SIG-M5 (cell line): ENCODE measurements at places on chromosomes 2 and 18.

- DNase-seq: no peak
Measured at GRCh38 chr2:48414640-48414979, 115.3 kb upstream of the STON1 start.

DNA sequence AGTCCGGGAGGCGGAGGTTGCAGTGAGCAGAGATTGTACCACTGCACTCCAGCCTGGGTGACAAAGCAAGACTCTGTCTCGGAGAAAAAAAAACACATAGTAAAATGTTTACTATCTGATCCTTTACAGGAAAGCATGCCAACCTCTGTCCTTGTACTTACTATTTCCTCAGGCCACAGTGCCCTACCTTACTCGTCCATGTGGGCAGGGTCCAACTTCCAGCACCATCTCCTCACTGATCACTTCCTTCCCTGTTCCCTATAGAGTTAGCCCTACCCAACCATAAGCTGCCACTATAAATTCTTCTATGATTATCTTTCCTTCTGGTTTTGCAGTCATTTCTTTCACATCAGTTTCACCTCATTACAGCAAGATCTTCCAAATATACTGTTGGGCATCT, 136.2 kb downstream of the MYO5B start:
- DNase-seq: no peak

DNA sequence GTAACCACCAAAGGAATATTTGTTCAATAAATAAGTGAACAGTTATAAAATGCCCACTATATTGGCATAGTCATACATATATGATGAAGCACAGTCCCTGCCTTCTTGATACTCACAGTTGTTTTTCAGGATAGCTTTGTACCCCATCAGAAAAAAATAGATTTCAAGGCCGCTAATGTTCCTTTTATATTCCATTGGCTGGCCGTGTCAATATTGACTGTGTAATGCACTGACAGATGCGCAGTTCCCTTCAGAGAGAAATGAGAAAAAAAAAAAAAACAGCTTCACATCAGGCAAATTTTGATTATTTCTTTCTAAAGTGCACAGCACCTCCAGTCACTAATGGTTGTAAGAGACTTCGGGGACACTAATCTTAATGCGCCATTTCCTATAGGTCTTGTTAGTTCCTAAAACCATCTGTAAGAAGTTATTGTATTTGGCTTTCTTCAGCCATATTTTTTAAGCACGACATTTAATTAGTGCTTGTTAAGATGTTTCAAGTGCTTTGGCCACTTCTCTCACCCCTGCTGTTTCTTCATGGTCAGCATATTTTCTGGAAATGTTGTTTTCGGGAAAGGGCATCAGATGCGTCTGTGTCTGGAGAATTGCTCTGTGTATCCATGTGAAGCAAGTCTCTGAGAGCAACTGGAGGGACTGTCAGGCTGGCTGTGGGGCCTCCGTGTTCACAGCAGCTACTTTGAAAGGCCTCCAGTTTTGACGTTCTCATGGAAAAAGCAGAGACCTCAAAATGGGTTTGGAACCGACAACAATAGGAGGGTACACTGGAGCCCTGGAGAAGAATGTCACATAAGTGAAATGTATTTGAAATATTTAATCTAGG, 378.3 kb downstream of the MTX2 start:
- DNase-seq: no peak

DNA sequence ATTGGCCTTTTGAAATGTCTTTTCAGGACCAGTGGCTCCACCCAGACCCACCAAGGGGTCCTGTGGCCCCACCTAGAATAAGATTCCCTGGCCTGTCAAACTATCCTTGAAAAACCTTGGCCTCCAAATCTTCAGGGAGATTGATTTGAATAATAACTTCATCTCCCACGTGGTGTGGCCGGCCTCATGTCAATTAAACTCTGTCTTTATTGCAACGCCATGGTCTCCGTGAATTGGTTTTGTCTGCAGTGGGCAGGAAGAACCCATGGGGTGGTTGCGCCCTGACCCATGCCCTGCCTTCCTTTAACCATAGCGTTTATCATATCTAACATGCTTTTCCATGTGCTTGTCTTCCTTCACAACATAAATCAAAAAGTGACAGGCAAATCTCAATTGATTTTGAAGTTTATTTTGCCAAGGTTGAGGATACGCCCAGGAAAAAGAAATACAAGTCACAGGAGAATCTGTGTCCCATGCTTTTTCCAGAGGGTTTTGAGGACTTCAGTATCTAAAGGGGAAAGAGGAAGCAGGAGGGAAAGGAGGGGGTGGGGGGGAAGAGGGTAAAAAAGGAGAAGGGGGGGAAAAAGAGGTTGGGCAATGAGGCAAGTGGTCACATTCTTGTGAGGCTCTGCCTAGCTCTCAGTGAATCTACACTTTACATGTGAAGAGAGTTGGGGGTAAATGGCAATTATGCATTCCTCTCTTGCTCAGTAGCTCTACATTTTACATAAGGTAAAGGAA, 66.5 kb upstream of the CABLES1 start:
- DNase-seq: no peak

DNA sequence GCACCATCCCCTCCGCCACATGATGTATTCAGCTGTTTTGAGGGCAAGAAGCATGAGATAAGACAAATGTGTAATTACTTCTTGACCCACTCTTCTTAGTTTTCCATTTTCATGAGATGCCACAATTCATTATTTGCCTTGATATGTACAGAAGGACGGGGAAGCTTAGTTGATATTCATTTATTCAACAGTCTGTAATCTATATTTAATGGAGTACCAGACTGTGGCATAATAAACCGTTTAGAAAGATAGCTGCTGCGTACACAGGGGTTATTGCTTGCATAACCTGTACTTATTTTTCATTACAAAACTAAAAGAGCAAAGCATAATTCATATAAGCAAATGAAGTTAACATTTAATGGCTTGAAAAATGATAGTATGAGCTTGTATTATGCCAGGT, 466.4 kb upstream of the GYPC start:
- no peak for DNase-seq

DNA sequence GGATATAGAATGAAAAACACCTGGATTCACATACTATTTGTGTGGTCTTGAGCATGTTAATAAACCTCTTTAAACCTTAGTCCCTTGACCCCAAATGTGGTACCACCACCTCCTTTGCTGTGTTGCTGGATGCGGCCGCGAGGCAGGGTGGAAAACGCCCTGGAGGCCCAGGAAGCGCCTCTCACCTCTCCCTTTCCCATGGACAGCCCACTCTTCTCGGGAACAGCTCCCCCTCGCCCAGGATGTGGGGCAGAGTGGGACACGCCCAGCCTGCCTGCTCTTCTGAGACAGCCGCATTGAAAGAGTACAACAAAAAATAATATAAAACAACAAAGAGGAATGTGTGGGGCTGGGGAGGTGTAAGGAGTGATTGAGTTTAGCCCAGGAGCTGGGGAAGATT, 549.0 kb upstream of the ID2 start:
- DNase-seq: no peak

GRCh38 chr2:101766871-101767739, 69.6 kb downstream of the MAP4K4 start:
- DNase-seq: no peak

- DNase-seq: no peak
Measured at GRCh38 chr2:38156436-38156835, 80.5 kb upstream of the CYP1B1 start.

GRCh38 chr18:58455314-58456188, 173.3 kb downstream of the ALPK2 start:
- no peak for DNase-seq

DNA sequence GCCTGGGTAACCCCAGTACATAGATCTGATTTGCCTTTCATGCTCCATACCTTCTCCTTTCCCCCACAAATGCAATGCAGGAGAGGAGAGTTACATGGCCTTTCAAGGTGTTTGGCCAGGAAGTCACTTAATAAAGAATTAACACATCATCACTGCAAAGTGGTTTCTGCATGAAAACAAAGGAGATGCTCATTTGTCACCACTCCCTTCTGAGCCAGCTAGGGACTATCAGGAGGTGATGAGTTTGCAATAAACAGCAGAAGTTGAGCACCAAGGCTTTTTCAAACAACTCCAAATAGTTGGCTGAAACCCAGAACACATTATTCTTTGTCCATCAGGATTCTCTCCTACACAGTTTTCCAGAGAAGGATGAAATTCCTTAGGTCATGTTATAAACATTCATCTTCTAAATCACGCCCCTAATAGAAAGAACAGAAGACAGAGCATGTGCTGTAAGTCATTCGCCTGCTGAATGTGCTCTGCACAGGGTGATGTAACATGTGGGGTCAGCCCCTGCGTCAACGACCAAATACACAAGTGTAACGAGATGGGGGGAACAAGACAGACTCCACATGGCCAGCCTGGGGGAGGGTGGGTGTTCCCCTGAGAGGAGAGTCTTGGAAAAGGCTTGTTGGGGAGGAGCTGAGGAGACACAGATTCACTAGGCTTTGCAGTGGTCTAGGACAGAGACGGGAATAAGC, 87.3 kb upstream of the RMDN2 start:
- no peak for DNase-seq

- DNase-seq: peak; percentile 35
Measured at GRCh38 chr2:190881598-190882410, 1.2 kb downstream of the GLS start.

DNA sequence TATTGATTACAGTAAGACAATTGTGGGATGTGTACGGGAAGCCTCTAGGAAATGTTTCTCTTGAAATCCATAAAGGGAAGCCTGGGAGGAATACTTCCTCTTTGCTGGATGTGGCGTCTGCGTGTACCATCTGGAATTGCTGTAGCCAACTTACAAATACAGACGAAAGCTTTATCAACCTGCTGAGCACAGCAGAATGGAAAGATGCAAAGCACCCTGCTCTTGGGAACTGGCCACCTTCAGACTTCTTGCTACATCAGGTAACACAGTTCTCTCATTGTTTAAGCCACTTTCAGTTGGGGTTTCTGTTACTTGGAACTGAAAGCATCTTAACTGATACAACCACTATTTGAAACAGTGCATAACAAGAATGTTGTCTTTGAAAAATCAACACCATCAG, 213.8 kb downstream of the HRH4 start:
- DNase-seq: no peak

GRCh38 chr2:233418052-233418760, 63.9 kb downstream of the DGKD start:
- no peak for DNase-seq

GRCh38 chr2:144519934-144520731, at the start of gene ZEB2:
TSS of gene ZEB2 (minus strand) at chr2:144520119. CDS start at chr2:144517350, 2,769 bp downstream.
- DNase-seq: peak; percentile 89

DNA sequence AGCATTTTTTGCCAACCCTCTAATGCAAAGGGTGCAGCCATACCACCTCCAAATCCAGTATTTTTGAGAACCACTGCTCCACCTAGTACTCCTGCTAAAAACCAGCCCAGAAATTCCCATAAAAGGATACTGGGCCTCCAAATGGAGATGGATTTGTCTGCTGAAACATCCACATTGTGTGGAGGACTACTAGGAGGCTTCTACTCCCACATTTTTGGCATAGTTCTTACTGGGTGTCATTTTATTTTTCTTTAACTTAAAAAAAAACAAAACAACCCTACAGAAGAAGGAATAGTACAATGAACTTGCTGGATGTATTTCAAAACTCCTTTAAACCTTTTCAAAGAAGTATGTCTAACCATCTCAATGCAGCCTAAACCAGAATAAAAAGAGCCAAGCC, 219.2 kb downstream of the SRBD1 start:
- no peak for DNase-seq

DNA sequence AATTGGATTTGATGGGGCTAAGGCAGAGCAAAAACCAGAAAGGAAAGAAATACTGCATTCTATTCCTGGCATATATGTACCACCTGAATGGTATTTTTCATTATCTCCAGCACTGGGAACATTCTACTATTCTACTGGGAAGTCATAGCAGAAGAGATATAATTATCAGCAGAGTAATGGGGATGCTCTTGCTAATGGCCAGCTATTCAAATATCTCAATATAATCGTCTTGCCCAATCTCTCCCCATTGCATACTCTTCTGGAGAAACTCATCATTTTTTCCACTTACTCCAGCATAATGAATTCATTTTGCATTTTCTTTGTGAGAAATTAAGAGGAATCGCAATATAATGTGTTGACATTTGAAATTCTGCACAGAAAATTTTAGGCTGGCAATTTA, 1794.7 kb upstream of the PIK3C3 start:
- no peak for DNase-seq

DNA sequence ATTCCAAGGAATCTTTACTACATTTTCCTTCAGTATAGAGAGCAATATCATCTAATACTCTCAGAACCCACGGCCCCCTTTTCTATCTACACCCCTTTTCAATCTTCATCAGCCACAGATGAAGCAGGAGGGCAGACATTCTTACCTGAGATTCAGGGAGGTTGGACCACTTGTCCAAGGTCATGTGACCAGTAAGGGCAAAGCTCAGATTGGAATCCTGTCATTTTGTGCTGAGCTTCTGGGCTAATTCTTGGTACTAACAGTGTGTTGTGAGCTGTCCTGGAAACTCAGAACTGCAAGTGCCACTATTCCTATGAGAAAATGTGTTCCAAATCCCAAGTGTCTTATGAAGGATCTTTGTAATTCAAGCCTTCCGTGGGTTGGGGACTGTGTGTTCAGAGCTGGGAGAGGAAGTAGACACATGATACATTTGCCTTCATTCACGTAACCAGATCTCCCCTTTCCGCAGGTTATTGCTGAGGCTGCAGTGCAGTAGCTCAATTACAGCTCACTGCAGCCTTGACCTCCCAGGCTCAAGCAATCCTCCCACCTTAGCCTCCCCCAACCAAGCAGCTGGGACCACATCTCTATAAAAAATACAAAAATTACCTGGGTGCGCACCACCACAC, 3.3 kb downstream of the CHRNA1 start:
- DNase-seq: no peak

DNA sequence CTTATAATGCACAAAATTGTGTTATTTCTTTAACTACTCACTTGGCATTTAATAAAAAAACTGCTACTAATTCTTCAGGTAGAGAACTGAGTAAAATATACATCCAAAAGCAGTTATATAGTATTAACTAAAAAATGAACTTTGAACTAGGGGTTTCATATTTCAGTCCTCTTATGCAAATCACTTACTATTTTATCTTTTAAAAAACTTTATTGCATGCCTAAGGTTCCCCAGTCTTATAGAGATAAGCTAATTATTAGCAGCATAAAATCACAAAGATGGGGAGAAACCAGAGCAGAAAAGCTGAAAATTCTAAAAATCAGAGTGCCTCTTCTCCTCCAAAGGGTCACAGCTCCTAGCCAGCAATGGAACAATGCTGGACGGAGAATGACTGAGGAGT, 228.0 kb downstream of the CALCRL start:
- DNase-seq: no peak

- no peak for DNase-seq
Measured at GRCh38 chr2:181258720-181259119, 198.5 kb upstream of the ITGA4 start.

- DNase-seq: no peak
Measured at GRCh38 chr2:50004667-50005066, 850.4 kb upstream of the FSHR start.

GRCh38 chr2:237283131-237283928, 130.6 kb downstream of the COL6A3 start:
- no peak for DNase-seq

DNA sequence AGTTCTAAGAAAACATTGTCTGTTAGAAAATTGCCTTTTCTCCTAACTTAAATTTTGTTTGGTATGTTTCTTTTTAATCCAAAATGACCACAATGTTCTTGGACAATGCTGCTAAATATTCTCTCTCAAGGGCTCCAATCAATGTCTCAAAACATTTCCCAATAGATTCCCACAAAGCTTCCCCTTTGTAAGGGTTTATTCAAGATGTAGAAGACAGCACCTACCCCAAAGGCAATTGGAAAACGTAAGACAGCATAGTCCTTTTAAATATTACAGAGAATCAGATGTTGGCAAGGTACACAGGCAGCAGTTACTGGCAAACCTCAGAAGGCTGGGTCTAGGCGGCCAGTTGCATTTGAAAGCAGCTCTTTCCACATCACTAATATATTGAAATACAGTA, 18.3 kb upstream of the RIF1 start:
- DNase-seq: no peak

- DNase-seq: no peak
Measured at GRCh38 chr2:85401464-85401805, 8.7 kb downstream of the CAPG start.
